ENCODE measurements at places on chromosomes 7 and 10.

GRCh38 chr7:72325561-72325960 is 86.6 kb downstream of the CALN1 start:
- DNase-seq = no peak

GRCh38 chr10:75096749-75097148 is 14.7 kb upstream of the SAMD8 start:
- no peak for DNase-seq

DNA sequence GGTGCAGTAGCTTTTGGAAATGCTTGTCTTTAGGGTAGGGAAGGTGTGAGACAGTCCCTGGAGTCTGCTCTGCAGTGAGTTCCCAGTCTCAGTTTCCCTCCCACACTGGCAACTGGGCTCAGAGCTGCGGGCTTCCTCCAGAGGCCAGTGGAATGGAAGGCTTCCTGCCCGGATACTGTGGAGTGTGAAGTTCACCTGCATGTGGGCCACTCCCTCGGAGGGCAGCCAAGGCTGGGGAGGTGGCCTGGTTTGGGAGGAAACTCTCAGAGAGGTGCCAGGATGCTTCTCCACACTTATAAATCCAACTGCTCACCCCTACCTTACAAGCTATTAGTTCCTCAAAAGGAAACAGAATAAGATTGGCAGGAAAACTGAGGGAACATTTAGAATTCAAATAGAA is 18.1 kb upstream of the UBE2H start:
- DNase-seq = no peak

DNA sequence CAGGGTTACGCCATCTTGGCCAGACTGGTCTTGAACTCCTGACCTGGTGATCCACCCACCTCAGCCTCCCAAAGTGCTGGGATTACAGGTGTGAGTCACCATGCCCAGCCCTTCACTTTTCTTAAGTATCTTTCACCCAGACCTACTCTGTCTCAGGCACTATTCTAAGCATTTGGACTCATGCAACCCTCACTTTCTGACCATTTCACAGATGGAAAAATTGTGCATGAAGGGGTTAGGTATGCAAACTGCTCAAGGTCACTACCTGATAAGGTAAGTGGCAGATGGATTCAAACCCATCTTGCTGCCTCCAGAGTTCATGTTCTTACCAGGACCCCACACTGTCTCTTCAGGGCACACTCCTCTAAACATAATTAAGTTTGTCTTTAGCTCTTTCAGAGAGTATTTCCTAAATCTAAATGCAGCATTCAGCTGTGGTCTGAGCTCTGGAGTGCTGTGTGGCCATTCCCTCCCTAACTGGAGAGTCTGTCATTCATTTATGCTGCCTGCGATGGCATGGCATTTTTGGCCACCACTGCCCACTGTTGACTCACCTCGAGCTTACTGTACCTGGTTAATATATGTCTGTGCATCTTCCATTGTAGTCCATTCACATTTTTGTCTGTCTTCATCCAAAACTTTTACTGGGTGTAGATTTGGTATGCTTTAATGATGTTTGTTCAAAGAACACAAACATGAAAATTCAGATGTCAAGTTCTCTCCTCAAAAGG is 88.4 kb downstream of the CCDC71L start:
- DNase-seq = no peak

GRCh38 chr7:147492606-147493005 is 1098.0 kb upstream of the C7orf33 start:
- no peak for DNase-seq

- DNase-seq = no peak
These were observed 102.8 kb downstream of the PLPP4 start for GRCh38 chr10:120559800-120560199.

DNA sequence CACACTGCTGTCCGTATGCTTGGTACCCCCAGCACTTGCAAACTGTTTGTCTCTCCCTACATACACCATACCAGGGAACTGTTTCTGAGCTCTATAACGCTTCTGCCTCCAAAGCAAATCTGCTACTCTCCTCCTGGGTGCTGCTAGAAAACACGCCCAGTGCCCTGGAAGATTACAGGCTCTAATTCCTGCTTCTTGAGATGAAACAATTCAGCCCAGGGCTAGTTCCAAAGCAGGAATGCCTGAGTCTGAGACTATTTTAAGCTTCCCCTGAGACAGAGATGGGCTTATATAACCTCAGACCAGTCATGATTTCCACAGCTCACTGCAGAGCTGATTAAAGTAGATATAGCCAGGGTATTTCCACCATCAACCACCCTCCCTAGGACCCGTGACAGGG is 327.1 kb downstream of the GPR158 start:
- no peak for DNase-seq

GRCh38 chr7:123494193-123494796 is 40.1 kb downstream of the IQUB start:
- DNase-seq = no peak

GRCh38 chr7:25310896-25311295 is 82.6 kb upstream of the NPVF start:
- no peak for DNase-seq

DNA sequence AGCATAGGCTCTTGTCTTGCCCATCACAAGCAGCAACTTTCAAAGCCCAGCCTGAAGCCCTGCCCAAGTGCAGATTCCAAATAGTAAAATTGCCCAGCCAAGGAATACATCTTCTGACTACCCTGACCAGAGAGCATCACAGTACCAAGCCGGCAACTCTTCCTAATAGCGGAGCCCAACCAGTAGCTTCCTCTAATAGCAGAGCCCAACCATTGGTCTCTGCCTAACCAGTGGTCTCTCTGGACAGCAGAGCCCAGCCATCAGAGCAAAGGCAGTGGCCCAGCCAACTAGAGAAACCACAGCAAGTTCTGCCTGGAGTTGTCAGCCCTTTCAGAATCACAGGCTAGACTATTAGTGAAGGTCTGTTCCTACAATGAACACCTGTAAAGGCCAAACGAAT is 285.6 kb downstream of the HGF start:
- no peak for DNase-seq

DNA sequence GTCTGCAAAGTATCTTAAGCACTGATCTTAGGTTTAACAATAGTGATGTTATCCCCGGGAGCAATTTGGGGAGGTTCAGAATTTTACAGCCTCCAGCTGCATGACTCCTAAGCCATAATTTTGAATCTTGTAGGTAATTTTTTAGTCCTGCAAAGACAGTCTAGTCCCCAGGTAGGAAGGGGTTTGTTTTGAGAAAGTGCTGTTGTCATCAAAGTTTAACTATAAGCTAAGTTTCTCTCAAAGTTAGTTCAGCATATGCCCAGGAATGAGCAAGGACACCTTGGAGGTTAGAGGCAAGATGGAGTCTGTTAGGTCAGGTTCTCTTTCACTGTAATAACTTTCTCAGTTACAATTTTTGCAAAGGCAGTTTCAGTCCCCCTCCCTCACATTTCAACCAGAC is 79.0 kb upstream of the LRGUK start:
- DNase-seq = no peak

DNA sequence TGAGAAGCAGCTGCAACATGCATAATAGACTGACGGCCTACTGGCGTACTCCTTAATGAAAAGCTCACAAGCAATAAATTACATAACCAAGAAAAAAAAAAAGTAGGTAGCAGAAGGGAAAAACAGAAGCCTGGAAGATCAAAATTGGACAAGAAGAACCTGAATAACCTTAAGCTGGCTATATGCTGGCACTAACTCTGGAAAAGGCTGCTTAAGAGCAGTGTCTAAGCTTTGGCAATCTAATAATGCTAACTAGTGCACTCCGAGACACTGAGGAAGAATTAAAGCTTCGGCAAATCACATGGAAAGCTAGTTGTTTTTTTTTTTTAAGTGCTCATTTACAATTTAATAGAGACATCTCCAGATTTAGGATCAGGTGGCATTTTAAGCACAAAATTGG is 441.9 kb downstream of the PARD3 start:
- no peak for DNase-seq

GRCh38 chr10:37479469-37479868 is 354.1 kb downstream of the ANKRD30A start:
- no peak for DNase-seq

GRCh38 chr10:804191-804781 is 114.8 kb upstream of the DIP2C start:
- no peak for DNase-seq

- DNase-seq = no peak
These were observed 143.1 kb downstream of the NPY start for GRCh38 chr7:24427048-24427447.

DNA sequence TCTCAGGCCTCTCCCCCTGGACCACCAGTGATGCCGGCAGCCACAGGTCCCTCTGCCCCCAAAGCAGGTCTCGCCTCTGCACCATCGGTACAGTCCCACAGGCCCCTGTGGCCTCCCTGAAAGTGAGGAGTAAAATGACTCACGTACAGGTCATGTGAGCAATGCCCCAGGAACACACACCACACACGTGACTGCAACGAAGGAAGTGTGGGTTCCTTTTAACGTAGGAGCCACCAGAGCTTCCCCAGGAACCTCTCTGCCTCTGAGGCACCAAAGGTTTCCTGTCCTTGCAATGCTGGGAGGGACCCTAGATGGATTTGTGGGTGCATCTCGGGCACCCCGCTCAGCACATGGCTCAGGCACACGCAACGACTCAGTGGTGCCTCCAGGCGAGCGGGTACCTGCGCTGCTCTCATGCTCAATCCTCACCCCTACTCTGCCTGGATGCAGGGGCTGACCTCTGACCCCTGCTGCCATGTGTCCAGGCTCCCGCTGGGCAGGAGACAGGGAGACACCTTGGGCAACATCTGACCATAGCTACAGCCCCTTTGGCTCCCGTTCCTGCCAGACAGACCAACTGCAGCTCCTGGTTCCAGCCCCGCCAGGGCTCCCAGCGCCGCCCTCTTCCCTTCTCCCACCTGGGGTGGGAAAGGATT is 120.7 kb downstream of the PRKAG2 start:
- DNase-seq = no peak

DNA sequence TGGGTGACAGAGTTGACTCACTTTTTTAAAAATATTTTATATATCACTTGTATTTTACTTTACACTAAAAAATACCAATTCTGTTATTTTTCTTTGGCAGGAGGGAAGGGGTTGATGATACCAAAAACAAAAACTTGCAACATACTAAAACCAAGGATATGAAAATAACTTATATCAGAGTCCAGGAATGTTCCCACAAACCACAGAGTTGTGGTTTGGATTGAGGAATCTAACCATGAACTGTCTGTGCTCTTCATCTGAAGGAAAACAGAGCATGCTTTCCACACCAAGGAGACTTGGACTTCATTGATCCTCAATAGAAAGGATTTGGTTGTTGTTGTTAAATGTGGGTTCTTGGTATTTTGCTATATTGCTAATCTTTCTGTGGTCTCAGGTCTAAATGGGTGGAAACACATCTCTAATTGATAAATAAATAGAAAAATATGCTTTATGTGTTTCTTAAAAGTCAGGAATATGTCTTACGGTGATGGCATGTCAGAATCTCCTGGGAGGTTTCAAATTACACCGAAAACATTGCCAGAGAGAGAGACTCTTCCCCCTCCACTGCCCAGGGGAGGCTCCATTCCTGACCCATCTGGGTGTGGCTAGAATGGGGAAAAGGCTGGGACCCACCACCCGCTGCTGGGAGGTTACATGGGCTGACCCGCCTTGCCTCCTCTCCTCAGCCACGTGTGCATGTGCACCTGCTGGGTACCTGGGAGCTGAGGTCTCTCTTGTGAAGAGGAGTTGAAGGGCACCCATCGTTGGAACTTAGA is 46.9 kb upstream of the STK17A start:
- no peak for DNase-seq

- no peak for DNase-seq
These were observed 17.2 kb downstream of the TSPAN13 start for GRCh38 chr7:16770657-16771329.

DNA sequence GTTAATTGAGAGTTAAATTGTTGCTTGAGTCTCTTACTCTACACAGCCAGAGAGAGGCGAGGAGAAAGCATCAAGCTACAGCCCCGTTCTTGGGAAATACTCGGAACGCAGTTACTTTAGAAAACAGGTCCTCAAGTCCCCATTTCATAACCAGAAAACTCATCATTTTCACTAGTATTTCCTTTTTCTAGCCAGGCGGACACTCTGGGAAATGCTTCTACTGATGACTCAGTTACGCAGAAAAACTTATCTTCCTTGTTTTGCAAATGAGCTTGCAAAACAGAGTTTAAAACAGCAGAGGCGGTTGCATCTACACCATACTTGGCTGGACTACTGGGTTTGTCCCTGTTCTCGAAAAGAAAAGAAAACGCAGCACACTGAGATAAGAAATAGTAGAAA is 111.4 kb upstream of the FGFR2 start:
- DNase-seq = no peak

DNA sequence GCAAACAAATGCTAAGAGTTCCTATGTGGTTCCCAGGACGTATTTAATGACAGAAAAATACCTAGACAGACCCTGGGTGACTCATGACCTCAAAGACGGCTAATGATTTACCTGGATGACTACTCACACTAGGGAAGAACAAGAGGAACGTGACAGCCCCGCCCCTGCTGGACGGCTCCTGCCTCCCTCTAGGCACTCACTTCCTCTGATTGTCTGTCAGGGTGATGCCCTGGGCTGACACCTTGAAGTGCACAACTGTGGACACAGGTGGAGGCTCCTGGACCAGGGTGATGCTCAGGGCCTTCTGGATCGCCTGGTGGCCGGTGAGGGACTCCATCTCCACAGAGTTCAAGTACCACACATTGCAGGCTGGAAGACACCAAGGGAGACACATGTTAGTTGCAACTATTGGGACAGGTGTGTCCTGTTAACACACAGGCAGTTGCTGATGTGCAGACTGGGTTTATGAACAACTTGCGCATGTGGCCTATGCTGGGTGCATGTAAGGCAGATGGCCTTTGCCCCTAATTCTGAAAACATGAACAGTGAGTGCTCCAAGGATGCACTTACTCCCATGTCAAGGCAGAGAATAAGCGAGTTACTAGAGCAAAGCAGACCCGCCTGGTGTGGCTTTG is 298.3 kb downstream of the TNS3 start:
- no peak for DNase-seq

DNA sequence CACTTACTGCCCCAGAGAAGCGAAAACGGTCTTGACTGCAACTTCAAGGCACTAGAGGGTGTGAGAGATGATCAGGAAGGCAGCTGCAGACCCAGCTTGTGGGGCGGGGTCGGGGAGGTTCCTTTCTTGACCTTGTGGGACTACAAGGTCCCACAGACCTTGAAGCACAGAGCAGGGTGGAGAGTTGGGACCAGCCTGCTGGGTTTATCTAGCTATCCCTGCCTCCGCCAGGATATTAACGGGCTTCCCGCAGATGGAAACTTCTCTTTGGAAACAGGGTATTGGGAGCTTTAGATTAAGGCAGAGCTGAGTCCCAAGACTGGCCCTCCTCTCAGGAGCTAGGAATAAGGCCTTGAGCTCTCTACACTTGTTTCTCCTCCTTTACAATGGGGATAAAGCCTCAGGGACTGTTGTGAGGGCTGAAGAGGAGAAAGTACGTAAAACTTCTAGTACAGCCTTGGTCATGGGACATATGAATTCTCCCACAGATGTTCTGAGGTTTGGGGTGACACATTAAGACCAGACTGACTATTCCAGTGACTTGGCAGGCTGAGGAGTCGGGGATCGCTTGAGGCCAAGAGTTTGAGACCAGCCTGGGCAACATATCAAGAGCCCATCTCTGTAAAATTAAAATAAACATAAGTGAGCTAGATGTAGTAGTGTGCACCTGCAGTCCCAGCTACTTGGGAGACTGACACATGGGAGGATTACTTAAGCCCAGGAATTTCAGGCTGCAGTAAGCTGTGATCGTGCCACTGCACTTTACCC is 153.2 kb downstream of the CDH23 start:
- no peak for DNase-seq
